CD4-positive, CD25-positive, alpha-beta regulatory T cell (primary cell): ENCODE measurements at places on chromosomes 1 and 21. TPM values are rescaled to one million over a fixed set of nuclear protein-coding genes. Genes with fewer than 3 reads are reported as not detected.

DNA sequence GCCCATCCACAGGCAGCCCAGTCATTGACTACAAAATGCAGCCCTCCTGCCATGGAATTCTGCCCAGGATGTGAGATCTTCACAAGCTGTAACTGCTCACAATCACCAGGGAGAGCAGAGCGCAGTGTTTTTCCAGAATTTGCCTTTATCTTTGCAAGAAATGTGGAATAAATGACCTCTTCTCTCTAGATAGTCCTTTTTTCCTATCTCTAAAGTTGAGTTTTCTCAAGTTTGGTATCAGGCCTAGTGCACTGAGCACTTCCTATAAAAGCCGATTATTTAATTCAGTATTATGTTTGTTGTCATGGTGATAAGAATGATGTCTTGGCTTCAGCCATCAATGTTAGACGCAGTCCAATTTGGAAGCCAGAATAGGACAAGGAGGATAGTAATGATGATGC lies 246.9 kb upstream of the IRF2BP2 start:
- H3K27me3 ChIP-seq, result no peaks in the 10 kb centered on the region
- no peak overlapping the region for H3K27ac ChIP-seq
- no peak overlapping the region for H3K4me3 ChIP-seq
- DNase-seq, result no peak
- no peaks in the 10 kb centered on the region for H3K36me3 ChIP-seq

DNA sequence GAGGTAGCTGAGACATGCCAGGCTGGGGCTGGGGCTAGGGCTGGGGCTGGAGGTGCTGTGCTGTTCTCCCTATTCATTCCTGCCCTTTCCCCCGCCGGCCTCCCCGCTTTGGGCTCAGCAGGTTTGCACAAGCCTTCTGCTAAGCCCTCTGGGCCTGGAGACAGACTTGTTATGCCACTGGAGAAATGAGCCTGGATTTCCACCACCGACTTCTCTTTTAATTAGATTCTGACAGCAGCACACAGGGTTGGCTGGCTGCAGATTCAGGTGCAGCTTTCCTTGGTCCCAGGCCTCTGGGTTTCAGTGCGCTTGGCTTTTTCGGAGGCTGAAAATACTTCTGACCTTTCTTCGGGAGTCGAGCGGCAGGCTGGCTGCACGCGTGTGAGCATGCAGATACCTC lies 71.5 kb upstream of the ACTL8 start:
- H3K27me3 ChIP-seq, result no peaks in the 10 kb centered on the region
- no peak for DNase-seq
- no peaks in the 10 kb centered on the region for H3K36me3 ChIP-seq
- H3K4me1 ChIP-seq, result no peaks in the 10 kb centered on the region
- H3K4me3 ChIP-seq, result no peak overlapping the region
- no peak overlapping the region for H3K27ac ChIP-seq

- no peak for DNase-seq
- peak overlapping the region; percentile 94 for H3K27ac ChIP-seq
- peaks cover 58% of the 10 kb centered on the region for H3K4me1 ChIP-seq
Observed at GRCh38 chr1:246565751-246566127, 322 bp downstream of the TFB2M start.

GRCh38 chr1:40353082-40353481 lies 20.4 kb upstream of the SMAP2 start:
- no peak for DNase-seq
- H3K4me3 ChIP-seq, result no peak overlapping the region
- H3K4me1 ChIP-seq, result no peaks in the 10 kb centered on the region
- H3K27ac ChIP-seq, result no peak overlapping the region

Gene NBL1
- 3.3 TPM for total RNA-seq

- H3K4me3 ChIP-seq, result no peak overlapping the region
- H3K36me3 ChIP-seq, result no peaks in the 10 kb centered on the region
- H3K27me3 ChIP-seq, result no peaks in the 10 kb centered on the region
- DNase-seq, result no peak
Observed at GRCh38 chr1:208510192-208510952, 266.2 kb upstream of the PLXNA2 start.

Gene TPR
- 208 TPM for total RNA-seq

Gene KLHDC8A
- not detected for total RNA-seq
